ENCODE measurements at places on chromosomes 2 and 18. TPM values are rescaled to one million over a fixed set of nuclear protein-coding genes. Genes with fewer than 3 reads are reported as not detected.

ALPP gene
- not detected for polyA plus RNA-seq

GRCh38 chr18:61080954-61081528, 252.2 kb upstream of the CDH20 start:
- DNase-seq = no peak

DNA sequence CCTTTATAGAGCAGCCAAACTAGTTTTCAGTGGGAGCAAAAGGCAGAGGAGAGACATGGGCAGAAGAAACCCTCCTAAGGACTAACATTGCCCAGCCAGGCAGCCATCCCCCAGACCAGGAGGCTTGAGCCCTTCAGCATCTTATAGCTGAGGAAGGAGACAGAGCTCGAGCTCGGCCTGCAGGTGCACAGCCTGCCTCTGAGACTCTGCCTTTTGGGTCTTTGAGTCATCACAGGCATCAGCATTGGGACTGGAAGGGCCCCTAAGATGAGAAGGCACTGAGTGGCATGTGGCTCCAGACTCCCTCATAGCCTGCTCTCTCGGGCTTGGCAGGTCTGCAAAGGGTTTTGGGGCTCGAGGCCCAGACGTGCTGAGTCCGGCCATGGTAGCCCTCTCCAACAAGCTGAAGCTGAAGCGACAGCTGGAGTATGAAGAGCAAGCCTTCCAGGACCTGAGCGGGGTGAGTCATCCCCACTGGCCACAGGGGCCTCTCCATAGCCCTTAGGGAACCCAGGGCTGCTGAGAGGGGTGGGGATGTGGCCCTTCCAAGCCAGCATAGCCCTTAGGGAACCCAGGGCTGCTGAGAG, 84.1 kb downstream of the EPAS1 start:
- DNase-seq = peak; percentile 30

GRCh38 chr2:127681288-127681804, 6.0 kb upstream of the LIMS2 start:
- DNase-seq = no peak

DNA sequence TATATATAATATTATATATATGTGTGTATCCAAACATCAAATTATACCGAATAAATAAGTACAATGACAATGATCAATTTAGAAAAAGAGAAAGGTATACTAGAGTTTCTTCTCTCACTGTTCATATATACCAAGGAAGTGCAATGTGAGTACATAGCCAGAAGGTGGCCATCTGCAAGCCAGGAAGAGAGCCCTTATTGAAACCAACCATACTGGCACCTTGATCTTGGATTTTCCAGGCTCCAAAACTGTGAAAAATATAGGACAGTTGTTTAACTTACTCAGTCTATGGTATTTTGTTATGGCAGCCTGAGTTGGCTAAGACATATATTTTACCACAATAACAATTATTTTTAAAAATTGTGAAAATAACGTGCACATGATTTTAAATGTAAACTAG, 1490.2 kb upstream of the SLC39A10 start:
- no peak for DNase-seq

GRCh38 chr2:178306352-178307073, 112.2 kb downstream of the OSBPL6 start:
- peak; percentile 58 for DNase-seq

PROM2 gene
- polyA plus RNA-seq = 0.65 TPM
